Activated CD4-positive, alpha-beta T cell treated with anti-CD3 and anti-CD28 coated beads for 36 hours (primary cell): ENCODE measurements at places on chromosomes 7 and 10.

- no peak for DNase-seq
Measured at GRCh38 chr7:85226361-85227085, 39.7 kb upstream of the SEMA3D start.

DNA sequence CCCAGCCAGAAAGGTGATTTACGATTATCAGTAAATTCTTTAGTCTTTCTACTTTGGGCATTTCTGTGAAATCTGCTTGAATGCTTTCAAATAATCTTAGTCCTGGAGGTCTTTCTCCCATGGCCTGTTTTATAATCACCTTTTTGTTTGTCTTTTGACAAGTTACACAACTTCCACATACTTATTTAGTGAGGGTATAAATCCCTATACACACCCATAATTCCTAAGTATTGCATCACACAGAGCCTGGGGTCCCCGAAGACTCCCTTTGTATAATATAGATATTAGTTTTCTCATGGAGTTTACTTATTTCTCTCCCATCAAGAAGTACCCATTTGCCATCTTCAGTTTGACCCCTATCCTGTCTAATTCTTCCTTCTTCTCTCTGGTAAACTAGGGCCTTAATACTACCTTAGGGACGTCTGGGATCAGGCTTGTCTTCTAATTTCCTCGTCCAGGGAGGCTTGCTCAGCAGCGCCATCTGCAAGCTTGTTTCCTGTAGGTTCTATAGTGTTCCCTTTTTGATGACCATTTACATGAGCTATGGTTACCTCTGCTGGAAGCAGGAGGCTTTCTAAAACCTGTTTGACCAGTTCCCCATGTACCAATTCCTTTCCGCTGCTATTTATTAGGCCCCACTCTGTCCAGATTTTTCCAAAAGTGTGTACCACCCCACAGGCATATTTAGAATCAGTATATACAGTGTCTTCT is 8.1 kb downstream of the DNAH11 start:
- DNase-seq, result no peak

- DNase-seq, result peak; percentile 67
Measured at GRCh38 chr10:62426086-62426485, 51.9 kb downstream of the ZNF365 start.

GRCh38 chr10:47331954-47332353 is 9.7 kb downstream of the GDF2 start:
- no peak for DNase-seq

GRCh38 chr10:83603708-83604107 is 535.6 kb upstream of the GHITM start:
- DNase-seq, result peak; percentile 13

GRCh38 chr10:70549962-70550458 is 52.5 kb downstream of the PRF1 start:
- DNase-seq, result peak; percentile 83

DNA sequence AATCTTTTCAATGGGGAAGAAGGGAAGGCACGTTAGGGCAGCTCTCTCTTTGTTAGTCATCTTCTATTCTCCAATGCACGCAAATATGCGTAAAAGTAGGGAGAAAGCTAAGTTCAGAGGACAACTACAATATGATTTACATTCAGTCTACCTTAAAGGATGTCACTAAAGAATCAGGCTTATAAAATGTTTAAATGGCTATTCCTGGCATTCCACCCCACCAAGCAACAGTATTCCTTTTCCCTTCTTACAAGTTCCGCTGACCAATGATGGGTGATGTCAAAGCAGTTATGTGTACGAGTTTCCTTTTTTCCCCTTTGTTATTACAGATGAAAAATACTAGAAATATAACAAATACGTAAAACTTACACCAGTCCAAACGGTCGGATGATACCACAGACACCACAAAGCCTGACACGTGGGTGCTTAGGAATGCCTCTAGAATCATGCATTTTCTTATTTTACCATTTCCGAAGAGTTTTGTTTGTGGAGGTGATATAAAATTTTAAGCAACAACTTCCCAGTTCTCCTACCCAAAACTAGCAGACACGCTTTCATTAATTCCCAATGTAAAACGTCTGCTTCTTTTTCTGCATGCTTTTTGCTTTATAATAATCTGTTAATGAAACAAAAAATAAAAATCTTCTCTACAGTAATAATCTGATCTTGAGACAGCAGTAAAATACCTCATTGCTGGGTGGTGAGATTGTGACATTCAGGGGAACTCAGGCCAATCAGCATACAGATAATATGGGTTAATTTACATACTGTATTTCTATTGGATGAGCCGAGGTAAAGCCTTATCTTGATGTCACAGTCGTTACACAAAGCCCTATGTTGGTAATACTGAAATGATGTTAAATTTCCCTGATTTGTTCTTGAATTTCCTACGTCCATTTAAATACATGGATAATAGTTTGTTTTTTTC is 708 bp upstream of the GPR85 start:
- no peak for DNase-seq

- DNase-seq, result no peak
Measured at GRCh38 chr10:44426247-44427034, 41.5 kb upstream of the CXCL12 start.

DNA sequence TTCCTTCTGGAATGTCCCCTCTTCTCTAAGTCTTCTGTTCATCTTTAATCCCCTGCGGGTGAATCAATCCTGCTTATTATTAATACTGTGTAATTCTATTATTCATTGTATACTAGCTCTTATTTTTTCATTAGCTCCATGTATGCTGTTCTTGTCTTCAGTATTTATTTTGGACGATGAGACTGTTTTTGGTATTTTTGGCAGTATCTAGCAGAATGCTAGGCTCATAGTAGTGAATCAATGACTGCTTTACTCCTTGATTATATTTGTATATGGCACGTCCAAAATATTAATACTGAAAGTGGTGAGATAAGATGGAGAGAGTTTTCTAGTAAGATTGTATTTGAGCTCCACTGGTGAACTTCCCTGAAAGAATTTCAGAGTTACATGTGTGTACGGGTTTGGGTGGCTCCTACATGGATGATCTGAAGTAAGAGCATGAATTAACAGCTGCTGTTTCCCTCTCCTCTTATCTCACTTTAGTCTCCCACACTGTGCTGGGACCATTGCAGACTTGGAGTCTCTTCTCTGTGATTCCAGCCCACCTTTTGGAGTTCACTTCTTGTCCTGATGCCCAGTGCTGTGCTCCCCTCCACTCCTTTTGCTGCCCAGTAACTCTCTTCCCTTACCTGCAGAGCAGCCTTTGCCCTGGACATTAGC is 226.0 kb downstream of the CDK14 start:
- no peak for DNase-seq

DNA sequence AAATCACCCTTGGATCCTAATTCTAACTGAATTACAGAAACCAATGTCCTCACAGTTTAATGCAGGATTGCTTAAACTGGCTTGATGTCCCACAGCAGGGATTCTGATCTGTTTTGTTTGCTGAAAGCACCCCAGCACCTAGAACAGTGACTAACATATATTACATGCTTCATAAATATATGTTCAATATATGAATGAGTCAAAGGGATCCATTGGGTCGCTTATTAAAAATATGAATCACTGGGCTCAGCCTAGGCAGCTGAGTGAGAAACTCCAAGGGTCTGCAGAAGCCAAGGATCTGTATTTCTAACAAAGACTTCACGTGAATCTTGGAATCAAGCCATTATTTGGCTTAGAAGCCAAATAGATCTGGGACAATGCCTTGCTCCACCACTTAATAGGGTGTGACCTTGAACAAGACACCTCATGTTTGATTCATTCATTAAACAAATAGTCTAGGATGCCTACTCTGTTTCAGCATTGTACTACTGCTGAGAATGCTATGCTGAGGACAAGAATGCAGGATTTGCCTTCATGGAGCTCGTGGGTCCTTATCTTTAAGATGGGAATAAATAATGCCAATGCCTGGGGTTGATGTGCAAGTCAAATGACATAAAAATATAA is 103.4 kb upstream of the DLX6 start:
- no peak for DNase-seq

GRCh38 chr10:6530211-6530840 is 49.8 kb downstream of the PRKCQ start:
- peak; percentile 88 for DNase-seq

GRCh38 chr7:16350634-16351033 is 70.7 kb downstream of the CRPPA start:
- no peak for DNase-seq

GRCh38 chr10:114811862-114812261 is 9.7 kb upstream of the FHIP2A start:
- no peak for DNase-seq

GRCh38 chr7:41487229-41487940 is 215.5 kb downstream of the INHBA start:
- DNase-seq, result no peak

- DNase-seq, result no peak
Measured at GRCh38 chr10:17835688-17836087, 26.5 kb downstream of the MRC1 start.

DNA sequence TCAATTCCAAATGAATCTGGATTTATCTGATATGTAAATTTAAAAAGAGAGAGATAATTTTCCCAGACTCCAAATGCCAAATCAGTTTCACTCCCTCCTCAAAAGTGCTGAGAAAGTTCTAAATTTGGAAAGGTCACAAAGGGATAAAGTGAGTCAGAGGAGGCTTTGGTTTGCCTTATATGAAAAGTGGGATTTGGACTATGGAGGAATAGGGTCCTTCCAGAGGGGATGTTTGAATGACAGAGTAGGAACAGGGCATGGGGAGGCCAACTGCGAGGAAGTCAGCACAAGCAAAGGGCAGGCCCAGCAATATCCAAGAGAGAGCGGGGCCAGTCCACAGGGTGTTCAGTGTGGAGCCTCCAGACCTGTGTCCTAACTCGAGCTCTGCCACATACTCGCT is 9.8 kb upstream of the FAS start:
- no peak for DNase-seq

GRCh38 chr7:25855854-25856782 is 295.9 kb upstream of the NFE2L3 start:
- DNase-seq, result no peak

DNA sequence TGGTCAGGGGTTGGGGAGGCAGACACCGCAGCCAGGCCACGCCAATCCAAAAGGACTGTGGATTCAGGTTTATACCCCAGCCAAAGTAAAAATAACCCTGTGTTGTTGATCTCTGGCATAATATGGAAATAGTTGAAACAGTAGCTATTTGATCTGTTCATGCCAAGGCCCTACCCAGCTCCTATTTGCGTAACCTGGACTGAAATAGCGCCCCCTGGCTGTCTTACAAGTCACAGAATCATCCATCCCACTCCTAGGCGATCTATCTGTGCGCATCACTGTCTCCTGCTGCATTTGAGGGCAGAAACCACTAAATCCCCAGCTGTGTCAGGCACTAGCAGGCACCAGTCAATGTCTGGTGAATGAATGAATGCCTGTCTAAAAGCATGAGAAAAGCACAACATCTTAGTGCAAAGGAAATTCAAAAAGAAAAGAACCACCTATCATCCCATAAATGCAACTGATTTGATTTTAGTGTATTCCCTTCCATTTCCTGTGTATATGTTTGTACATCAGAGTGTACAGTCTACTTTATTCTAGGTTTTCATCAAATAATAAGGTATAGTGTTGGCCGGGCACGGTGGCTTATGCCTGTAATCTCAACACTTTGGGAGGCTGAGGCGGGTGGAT is 160.0 kb downstream of the SLIT1 start:
- peak; percentile 81 for DNase-seq

GRCh38 chr7:90178679-90179278 is 24.5 kb downstream of the STEAP1 start:
- DNase-seq, result peak; percentile 28

DNA sequence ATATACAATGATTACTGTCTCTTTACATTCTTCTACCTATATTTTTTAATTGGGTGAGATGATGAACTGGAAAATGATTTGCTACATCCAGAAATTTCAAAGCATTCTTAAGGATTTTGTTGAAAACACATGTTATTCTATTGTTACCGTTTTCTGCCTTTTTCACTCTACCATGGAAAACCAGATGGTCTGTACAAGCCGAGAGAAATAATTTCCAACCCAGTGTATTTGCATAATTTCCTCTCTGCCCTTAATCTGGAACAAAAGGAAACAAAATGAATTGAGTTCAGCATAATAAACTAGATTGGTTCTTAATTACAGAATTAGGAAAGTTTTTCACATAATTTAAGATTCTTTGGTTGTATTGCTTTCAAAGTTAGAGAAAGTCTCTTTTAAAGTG is 211.2 kb downstream of the CACNB2 start:
- DNase-seq, result no peak

GRCh38 chr7:659996-660395 is 66.5 kb upstream of the DNAAF5 start:
- no peak for DNase-seq

GRCh38 chr10:102230861-102231356 is 4.8 kb downstream of the ELOVL3 start:
- peak; percentile 77 for DNase-seq

DNA sequence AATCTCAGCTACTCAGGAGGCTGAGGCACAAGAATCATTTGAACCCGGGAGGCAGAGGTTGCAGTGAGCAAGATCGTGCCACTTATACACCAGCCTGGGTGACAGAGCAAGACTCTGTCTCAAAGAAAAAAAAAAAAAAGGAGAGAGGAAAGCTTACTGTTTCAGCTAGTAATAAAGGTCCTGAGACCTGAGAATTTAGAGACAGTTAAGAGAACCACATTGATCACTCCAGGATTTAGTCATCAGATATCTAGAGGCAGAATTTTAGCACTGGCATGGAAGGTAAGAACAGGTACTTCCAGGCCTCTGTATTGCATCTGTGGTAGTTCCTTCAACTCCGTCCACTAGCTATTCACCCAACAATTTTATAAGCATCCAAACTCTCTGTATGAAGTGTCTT is 7.8 kb downstream of the COG5 start:
- DNase-seq, result no peak

- DNase-seq, result no peak
Measured at GRCh38 chr10:103551619-103552602, 58.4 kb downstream of the NEURL1 start.

- DNase-seq, result peak; percentile 20
Measured at GRCh38 chr7:20267482-20267881, 50.3 kb upstream of the MACC1 start.

DNA sequence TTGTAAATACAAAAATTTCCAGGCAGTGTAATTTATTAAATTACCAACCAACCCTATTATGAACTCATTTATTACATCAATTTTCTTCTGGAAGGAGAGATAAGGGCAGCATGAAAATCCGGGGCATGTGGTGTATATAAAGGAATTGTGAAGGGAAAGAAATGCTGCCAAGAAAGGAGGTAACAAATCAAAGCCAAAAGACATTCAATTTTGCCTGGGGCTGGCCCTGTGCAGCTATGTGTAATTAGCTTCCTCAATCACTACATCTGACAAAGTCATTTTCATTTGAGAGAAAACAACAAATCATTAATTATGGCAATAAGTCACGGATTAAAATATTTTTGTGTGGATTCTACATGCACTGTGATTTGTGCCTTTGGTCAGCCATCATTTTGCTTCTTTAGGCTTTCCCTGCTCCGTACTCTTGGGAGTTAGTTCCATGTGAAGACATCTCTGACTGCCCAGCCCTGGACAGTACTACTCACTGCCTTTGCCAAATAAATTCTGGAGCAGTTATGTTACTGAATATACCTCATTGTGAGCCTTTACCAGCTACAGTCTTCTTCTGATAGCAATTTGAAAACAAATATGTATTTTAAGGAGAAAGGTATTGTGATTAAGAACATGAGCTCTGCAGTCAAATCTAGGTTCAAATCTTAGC is 191.7 kb downstream of the RELN start:
- no peak for DNase-seq

GRCh38 chr7:82015751-82016150 is 245.9 kb upstream of the HGF start:
- DNase-seq, result no peak

- no peak for DNase-seq
Measured at GRCh38 chr7:124322561-124322960, 289.7 kb upstream of the TMEM229A start.
